ENCODE measurements at places on chromosomes 2 and 18. TPM values are rescaled to one million over a fixed set of nuclear protein-coding genes. Genes with fewer than 3 reads are reported as not detected.

KIAA2012 gene
- not detected for total RNA-seq

TCF4 gene
- total RNA-seq = 37.3 TPM

CNTNAP5 gene
- total RNA-seq = not detected

GRCh38 chr2:225073198-225073597 is 30.9 kb upstream of the DOCK10 start:
- H3K4me1 ChIP-seq = peaks cover 10% of the 10 kb centered on the region
- H3K36me3 ChIP-seq = no peaks in the 10 kb centered on the region
- H3K27me3 ChIP-seq = no peaks in the 10 kb centered on the region
- DNase-seq = no peak
- H3K27ac ChIP-seq = no peak overlapping the region
- no peak overlapping the region for H3K4me3 ChIP-seq

GRCh38 chr2:64466478-64467085 is 12.6 kb downstream of the LGALSL start:
- H3K27me3 ChIP-seq = no peaks in the 10 kb centered on the region
- no peak for DNase-seq
- H3K4me1 ChIP-seq = peaks cover 4% of the 10 kb centered on the region
- H3K27ac ChIP-seq = no peak overlapping the region
- H3K4me3 ChIP-seq = no peak overlapping the region

Measured in SJCRH30 (cell line).